ENCODE measurements at places on chromosomes 2 and 18.

DNA sequence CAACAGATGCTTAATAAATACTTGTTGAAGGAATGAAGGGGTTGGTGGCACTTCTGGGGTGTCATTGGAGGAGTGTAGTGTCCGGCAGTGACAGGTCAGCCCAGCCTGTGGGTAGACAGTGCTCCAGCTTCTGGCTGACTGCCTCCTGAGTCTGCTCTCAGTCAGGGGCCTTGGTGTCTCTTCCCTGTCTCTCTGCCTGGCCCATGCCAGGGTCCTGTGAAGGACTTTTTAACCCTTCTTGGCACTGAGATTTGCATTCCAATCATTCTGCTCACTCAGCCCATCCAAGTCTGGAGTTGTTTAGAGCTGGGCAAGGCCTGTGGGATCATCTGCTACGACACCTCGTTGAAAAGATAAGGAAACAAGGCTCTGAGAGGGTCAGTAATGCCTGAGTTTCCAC, 1.4 kb upstream of the KCNK3 start:
- DNase-seq: no peak

DNA sequence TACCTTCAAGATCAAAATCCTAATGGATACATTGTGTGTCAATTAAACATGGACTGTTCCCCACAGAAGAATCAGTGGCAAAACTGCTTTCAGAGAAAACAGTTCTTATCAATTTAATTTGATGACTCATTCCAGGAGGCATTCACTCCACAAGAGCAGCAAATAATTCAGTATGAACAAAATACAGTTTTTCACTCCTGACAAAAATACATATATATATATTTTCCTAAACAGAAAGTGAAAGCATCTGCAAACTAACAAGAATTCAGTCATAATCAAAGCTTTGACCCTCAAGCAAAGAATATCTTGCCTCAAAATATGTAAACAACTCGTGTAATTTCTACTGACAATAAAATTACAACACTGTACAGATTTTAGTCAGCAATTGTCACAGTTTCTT, 685.1 kb upstream of the SLC8A1 start:
- DNase-seq: no peak

DNA sequence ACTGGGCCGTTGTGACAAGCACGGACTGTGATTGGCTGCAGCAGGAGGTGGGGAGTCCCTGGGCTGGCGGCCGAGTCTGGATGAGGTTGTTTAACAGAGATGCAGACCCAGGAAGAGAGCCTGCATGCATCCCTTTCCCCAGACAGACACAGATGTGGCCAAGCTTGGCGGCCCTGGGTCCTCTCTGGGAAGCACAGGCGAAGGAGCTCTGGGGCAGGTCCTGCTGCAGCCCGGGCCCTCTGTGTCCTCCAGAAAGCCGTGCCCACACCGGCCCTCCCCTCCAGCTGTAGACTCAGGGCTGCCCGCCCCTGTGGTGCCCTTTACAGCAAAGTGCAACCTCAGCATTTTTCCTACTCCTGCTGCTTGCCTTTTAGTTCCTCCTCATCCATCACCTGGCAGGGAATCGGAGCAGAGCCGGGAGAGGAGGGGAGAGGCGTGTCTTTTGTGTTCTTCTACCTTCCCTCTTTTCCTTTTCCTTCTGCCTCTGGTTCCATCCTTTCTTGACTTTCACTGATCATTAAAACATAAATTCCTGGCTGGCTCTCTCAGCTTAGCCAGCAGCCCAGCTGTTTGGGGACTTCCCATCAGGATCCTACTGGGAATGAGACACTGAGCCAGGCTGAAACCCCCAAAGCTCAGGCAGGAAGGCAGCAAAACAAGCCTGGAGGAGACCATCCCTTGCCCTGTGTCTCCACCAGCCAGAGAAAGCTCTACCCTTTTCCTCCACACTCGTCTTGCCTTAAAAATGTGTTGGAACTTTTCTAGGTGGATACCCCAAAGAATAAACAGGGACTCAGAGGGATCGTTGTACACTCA, 75.0 kb downstream of the CTIF start:
- no peak for DNase-seq

DNA sequence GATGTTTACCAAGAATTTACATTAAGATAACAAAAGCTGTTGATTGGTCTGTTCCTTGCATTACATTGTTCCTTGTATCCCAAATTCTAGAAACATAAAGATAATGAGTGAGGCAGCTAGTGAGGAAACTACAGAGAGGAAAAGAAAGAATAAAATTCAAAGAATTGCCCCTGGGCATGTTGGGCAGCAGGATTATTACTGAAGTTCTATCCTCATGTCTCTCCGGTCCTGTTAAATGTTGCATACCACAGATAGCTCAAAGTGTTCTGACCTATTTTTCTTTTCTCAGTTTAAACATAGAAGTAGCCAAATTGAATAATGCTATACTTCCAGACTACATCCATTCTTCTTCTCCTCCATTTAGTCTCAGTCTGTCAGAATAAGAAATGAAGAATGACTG, 58.2 kb upstream of the DYNC1I2 start:
- no peak for DNase-seq

DNA sequence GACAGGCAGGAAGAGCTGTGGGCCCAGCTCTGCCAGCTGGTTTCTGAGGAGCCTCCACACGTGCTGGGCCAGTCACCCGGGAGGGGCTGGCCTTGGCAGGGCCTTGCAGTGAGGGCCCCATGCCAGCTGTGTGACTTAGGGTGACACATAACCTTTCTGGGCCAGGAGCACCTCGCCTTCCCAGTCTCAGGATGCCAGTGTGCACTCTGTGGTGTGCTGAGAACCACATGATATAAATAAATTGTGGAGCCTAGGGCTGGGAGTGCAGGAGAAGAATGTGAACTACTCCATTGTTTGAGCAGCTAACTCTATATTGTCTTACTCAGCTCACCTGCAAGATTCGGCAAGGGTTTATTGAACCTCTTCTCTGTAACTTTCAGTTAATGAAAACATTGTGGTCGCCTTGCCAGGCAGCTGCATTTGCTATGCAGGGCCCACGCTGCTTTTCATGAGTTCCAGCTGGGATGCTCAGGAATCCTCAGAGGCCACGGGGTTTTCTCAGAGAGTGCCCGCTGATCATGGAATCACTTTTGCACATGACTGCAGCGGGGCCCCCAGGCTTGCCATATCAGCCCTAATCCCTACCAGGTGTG, 222.3 kb downstream of the SH3RF3 start:
- DNase-seq: no peak

DNA sequence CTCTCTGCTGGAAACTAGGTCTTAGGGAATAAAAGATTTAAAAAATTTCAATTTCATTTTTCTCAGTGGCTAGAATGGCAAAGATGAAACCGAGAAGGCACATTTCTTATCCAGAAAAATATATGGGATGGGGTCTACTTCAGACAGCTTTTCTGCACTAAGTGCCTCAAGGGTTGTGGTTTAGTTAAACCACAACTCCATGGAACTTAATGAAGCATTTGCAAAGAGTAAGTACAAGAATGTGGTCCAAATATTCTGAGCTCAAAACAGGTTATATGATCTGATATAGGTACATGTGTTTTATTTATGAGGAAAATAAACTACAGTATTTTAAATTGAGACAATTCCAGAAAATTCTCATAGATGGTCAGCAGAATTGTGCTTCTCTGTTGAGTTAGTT, 101.8 kb upstream of the FZD5 start:
- DNase-seq: no peak

DNA sequence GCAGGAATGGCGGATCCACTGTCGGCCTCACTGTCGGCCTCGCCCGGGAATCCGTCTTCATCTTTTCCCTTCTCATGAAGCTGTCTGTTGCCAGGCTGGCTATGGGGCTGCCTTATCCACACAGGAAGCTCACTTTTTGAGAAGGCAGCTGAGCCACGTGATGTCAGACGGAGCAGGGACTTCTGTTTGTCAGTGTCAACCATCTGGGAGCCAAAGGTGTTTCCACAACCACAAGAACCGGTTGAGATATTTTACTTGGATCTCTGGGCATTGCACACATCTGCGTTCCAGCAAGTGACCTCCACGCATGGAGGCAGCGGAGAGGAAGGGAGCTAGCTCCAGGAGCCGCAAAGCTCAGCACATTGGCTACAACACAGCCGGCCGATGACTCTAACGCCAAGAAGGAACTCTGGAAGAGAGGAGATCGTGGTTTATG, 27.4 kb upstream of the TAF1B start:
- DNase-seq: no peak

DNA sequence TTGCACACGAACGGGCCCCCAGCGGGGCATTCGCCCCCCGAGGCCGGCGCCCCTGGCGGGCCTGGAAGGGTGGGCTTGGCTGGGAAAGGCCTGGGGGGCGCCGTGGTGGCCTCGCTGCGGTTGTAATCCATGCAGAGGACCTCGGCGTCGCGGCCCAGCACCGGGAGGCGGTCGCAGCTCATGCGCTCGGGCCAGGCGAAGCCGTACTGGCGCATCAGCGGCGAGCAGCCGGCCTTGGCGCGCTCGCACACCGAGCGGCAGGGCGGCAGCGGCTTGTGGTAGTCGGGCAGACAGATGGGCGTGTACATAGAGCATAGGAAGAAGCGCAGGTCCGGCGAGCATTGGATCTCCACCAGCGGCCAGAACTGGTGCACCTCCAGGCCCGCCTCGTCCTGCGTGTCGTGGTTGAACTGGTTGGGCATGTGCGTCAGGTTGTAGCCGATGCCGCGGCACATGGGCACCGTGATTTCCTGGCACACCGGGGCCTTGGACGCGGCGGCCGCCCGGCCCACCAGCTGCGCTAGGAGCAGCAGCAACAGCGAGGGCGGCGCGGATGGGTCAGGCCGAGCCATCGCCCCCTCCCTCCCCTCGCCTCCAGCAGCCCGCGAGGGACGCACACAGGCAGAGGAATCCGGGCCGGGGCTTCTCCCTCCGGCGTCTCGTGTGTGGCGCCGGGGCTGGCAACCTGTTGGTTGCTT, 1.4 kb downstream of the FZD5 start:
- DNase-seq: no peak
